ENCODE measurements at places on chromosomes 12 and 14. TPM values are rescaled to one million over a fixed set of nuclear protein-coding genes. Genes with fewer than 3 reads are reported as not detected.

POTEG gene
- not detected for total RNA-seq

DNA sequence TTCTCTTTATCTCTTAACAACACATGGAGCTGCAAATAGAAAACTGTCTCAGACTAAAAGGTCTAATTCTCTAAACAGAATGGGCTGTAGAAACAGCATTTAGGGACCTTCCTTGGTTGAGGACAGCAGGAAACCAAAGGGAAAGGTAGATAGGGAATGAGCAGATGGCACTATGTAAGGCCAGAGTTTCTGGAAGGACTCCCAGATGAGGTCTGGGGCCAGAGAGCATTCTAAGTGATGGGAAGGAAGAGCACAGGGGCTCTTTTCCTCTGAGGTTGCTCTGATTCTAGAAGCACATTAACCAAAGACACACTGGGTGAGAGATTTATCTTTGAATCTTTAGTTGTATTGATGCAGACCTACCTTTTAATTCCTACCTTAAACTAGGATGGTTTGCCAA, 79.4 kb downstream of the TPH2 start:
- DNase-seq, result no peak
- H3K27ac ChIP-seq, result no peak overlapping the region
- no peak overlapping the region for H3K4me3 ChIP-seq
- H3K27me3 ChIP-seq, result no peaks in the 10 kb centered on the region

SLC7A8 gene
- total RNA-seq, result 6.7 TPM

DNA sequence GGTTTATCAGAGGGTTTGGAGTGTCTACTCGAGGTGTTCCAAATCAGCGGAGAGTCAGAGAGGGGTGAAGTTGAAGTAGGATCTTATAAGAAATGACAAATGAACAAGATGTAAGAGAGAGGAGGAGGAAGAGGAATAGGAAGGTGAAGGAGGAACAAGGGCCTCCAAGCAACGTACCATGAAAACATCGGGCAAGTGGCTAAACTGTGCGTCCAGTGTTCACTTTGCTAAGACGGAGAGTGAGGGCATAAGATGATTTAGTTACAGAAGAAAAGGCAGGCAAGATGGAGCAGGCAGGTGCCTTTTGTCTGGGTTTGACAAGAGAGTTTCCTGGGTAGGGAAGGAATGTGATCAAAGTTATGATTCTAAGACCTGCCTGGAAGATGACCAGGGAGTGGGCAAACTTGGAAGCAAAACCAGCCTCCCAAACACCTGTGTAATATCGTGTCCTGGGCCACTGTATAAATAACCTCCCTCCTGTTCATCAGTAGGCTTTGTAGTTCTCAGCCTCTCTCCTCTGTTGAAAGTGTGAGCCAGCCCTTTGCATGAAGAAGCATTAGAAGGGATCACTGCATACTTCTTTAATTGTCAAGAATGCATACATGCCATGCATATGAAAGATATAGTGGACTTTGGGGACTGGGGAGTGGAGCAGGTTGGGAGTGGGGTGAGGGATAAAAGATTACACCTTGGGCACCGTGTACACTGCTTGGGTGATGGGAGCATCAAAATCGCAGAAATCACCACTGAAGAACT, 111.4 kb downstream of the ZFP36L1 start:
- no peak overlapping the region for H3K4me3 ChIP-seq
- no peaks in the 10 kb centered on the region for H3K36me3 ChIP-seq
- peak overlapping the region; percentile 96 for H3K27ac ChIP-seq
- no peaks in the 10 kb centered on the region for H3K27me3 ChIP-seq

ADIPOR2 gene
- total RNA-seq, result 18.8 TPM

GPR84 gene
- not detected for total RNA-seq

DNA sequence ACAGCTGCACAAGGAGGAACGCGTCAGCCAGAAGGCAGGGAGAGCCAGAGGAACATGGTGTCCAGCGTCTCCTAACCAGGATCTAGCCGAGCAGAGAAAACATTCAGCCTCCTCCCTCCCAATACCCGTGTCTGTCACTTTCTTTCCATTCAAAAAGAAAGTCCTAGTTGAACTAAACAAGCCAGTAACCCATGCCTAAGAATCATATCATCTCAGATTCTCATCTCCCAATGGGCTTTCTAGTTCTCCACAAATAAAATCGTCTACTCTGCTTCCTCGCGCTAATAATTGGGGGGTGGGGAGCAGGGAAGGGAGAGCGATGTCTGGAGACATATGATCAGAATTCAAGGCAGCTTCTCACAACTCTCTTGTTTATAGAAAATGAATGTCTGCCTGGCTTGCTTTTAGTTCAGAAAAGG, 7.4 kb downstream of the NKX2-1 start:
- no peak for DNase-seq
- H3K4me1 ChIP-seq, result no peaks in the 10 kb centered on the region
- H3K27ac ChIP-seq, result no peak overlapping the region
- no peaks in the 10 kb centered on the region for H3K36me3 ChIP-seq

SSTR1 gene
- 17.6 TPM for total RNA-seq

ACSM4 gene
- not detected for total RNA-seq

SPIC gene
- not detected for total RNA-seq

TRHDE gene
- total RNA-seq, result 2.8 TPM

DNA sequence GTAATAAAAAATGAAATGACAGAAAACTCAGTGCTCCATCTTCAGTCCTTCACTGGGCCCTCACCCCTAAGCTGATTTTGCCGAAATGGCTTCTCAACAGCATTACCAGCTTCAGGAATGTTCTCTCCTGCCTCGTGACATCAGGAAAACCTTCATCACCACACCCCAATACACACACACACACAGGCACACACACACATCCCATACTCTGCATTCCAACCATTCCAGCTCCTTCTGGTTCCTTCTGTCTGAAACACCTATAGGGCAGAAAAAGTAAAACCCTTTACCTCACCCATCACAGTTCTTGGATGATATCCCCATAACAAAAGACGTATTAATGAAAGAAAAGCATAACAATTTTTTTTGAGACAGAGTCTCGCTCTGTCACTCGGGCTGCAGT, 75.9 kb downstream of the CCDC60 start:
- no peaks in the 10 kb centered on the region for H3K27me3 ChIP-seq
- no peak for DNase-seq
- H3K4me3 ChIP-seq, result no peak overlapping the region
- no peaks in the 10 kb centered on the region for H3K36me3 ChIP-seq
- H3K27ac ChIP-seq, result no peak overlapping the region
- H3K4me1 ChIP-seq, result no peaks in the 10 kb centered on the region

DNA sequence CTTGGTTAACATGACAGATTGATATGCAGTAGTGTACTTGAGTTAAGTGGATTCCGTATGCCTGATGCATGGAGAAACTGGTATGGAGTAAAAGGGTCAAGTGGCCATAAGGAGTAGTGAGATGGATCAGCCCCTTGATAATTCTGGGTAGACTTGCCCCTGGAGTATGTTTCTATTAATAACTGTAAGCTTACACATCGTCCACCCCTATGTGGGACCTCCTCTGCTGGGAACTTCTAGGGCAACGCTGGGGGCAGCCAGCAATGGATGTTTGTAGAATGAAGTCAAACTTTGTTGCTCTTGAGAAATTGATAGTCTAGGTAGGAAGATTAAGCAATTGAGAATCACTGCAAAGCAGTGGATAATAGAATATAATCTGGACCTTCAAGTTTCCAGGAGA, 3.5 kb downstream of the C12orf75 start:
- peak overlapping the region; percentile 92 for H3K4me3 ChIP-seq
- peak; percentile 67 for DNase-seq
- no peaks in the 10 kb centered on the region for H3K27me3 ChIP-seq
- H3K36me3 ChIP-seq, result no peaks in the 10 kb centered on the region

- no peak overlapping the region for H3K27ac ChIP-seq
- H3K4me1 ChIP-seq, result peaks cover 15% of the 10 kb centered on the region
- 0 out of 2 replicates have a peak, but pooled peaks cover 7% of the 10 kb centered on the region for H3K36me3 ChIP-seq
- no peak for DNase-seq
These were observed 35.1 kb upstream of the KCNH3 start for GRCh38 chr12:49503674-49504180.

SYCP3 gene
- not detected for total RNA-seq

GRCh38 chr12:112418273-112418607, 507 bp upstream of the PTPN11 start:
- peak; percentile 41 for DNase-seq
- no peaks in the 10 kb centered on the region for H3K27me3 ChIP-seq

GRCh38 chr12:19440916-19441315, 1.6 kb downstream of the AEBP2 start:
- H3K27me3 ChIP-seq, result no peaks in the 10 kb centered on the region
- DNase-seq, result peak; percentile 61
- no peaks in the 10 kb centered on the region for H3K36me3 ChIP-seq
- peak overlapping the region; percentile 90 for H3K4me3 ChIP-seq
- H3K27ac ChIP-seq, result peak overlapping the region; percentile 69
- H3K4me1 ChIP-seq, result peaks cover 18% of the 10 kb centered on the region

DNA sequence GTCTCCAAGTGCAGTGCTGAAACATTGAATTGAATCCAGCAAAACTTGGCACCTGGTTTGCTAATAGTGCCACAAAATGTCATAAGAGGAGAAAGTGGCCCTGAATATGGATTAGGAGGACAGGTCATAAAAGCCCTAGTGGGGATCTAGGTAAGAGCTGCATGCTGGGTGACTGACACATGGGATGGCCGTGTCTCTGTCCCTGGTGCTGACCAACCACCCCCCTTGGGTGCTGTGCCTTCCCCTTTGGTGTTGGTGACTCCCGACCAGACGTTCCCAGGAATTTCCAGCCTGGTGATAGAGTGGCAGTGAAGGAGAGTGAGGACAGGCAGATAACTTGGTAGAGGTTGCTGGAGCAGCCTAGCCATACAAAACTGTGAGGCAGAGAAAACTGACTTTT, 142.8 kb downstream of the VRK1 start:
- peak; percentile 2 for DNase-seq
- no peaks in the 10 kb centered on the region for H3K27me3 ChIP-seq
- no peak overlapping the region for H3K4me3 ChIP-seq

KIF26A gene
- total RNA-seq, result not detected

SLC2A14 gene
- not detected for total RNA-seq

PPP1R36 gene
- total RNA-seq, result not detected

DNA sequence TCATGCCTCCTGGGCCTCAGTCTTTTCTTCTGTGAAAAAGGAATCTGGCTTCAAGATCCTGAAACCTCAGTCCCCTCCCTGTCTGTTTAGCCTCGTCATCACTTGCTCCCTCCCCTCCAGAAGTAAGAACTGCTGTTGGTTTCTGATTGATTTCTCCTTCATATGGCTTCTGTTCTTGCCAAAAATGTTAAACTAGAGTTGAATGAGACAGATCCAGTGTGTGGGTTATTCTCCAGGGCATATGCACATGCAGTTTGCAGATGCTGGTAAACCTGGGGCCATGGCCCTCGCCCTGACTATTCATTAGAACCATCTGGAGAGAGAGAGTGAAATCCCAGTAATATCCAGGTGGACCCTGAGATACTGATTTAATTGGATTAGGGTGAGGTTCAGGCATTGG, 175.1 kb downstream of the TMEM132C start:
- no peaks in the 10 kb centered on the region for H3K36me3 ChIP-seq
- no peaks in the 10 kb centered on the region for H3K4me1 ChIP-seq
- no peaks in the 10 kb centered on the region for H3K27me3 ChIP-seq
- no peak overlapping the region for H3K4me3 ChIP-seq
- H3K27ac ChIP-seq, result no peak overlapping the region

PMCH gene
- not detected for total RNA-seq

RERGL gene
- total RNA-seq, result 0.51 TPM

- no peaks in the 10 kb centered on the region for H3K36me3 ChIP-seq
- H3K27me3 ChIP-seq, result peaks cover 3% of the 10 kb centered on the region
- H3K27ac ChIP-seq, result no peak overlapping the region
- DNase-seq, result no peak
- peaks cover 5% of the 10 kb centered on the region for H3K4me1 ChIP-seq
These were observed 80.4 kb upstream of the KCNA1 start for GRCh38 chr12:4829161-4829792.

DNA sequence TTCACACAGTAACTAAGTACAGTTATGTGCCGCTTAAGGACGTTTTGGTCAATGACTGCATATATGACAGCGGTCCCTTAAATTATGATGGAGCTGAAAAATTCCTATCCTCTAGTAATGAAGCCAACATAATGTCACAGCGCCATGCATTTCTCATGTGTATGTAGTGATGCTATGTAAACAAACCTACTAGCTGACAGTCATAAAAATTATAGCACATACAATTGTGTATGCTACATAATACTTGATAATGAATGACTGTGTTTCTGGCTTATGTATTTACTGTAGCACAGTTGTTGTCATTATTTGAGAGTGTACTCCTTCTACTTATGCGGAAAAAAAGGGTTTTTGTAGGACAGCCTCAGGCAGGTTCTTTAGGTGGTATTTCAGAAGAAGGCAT, 99.7 kb downstream of the DACT1 start:
- H3K4me3 ChIP-seq, result no peak overlapping the region
- DNase-seq, result peak; percentile 7
- H3K27ac ChIP-seq, result peak overlapping the region; percentile 32
- H3K27me3 ChIP-seq, result no peaks in the 10 kb centered on the region
- peaks cover 33% of the 10 kb centered on the region for H3K4me1 ChIP-seq
- no peaks in the 10 kb centered on the region for H3K36me3 ChIP-seq

DNA sequence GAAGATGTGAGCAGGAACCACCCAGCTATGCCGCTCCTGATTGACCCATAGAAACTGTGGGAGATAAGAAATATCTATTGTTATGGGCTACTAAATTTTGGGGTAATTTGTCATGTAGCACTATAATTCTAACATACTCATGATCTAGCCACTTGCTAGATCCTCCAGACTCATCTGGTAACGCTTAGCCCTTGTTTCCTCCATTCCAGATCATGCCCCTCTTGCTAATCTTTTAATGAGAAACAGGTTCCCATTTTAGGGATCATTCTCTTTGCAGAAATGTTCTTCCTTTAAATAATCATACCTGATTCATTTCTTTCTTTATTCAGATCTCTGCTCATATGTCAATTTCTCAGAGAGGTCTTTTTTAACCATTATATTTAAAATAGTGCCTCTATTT, 3.8 kb upstream of the ARHGDIB start:
- no peaks in the 10 kb centered on the region for H3K27me3 ChIP-seq
- no peaks in the 10 kb centered on the region for H3K36me3 ChIP-seq
- H3K4me1 ChIP-seq, result no peaks in the 10 kb centered on the region
- no peak for DNase-seq

RERG gene
- not detected for total RNA-seq

DNA sequence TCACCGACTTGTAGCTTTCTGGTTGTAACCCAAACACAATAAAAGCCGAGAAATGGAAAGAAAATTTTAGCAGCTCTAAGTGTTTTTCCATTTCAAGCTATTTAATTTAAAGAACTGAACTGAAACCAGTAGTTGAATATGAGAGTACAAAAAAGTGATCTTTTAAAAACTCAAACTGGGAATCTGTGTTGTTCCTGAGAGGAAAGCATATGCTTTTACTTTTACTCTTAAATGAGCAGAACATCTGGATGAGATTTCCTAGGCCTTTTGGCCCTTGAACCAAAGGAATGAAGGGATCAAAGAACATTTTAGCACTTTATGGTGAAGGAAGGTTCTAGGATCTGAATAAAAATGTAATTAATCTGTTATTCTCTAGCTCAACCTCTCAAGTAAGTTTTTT, 1.3 kb downstream of the KERA start:
- no peak for DNase-seq
- H3K27ac ChIP-seq, result no peak overlapping the region
- no peaks in the 10 kb centered on the region for H3K27me3 ChIP-seq
- H3K4me1 ChIP-seq, result peaks cover 13% of the 10 kb centered on the region
- no peaks in the 10 kb centered on the region for H3K36me3 ChIP-seq

- no peak for DNase-seq
- peaks cover 32% of the 10 kb centered on the region for H3K36me3 ChIP-seq
- H3K27me3 ChIP-seq, result no peaks in the 10 kb centered on the region
- no peak overlapping the region for H3K27ac ChIP-seq
These were observed 38.0 kb downstream of the DICER1 start for GRCh38 chr14:95119336-95119735.

Data from GM23248 (cell line).